Mammary epithelial cell (primary cell): ENCODE measurements at places on chromosomes 2 and 18.

DNA sequence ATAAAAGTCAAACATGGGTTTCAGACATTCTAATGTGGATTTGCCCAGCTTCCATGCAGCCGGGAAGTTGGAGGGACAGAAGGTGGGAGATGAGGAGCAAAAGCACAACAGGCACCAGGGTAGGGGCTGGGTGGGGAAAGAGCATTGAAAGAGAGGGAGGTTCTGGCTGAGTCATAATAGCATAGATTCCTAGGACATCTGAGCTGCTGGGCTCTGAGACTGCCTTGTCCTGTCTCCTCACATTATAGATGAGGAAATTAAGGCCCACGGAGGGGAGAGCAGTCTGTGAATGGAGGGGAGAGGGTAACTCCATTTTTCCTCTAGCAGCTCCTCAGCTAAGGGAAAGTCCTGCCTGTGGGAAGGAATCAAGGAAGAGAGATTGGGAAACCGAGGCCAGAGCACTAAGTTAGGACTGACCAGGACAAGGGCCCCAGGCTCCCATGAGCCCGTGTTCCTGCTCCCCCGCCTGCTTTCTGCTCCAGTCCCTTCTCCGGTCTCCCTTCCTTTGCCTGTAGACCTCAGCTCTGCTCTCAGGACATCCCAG is 26.2 kb downstream of the SH2D6 start:
- no peak for DNase-seq

GRCh38 chr18:26470011-26470637 is 78.2 kb downstream of the KCTD1 start:
- DNase-seq, result no peak

DNA sequence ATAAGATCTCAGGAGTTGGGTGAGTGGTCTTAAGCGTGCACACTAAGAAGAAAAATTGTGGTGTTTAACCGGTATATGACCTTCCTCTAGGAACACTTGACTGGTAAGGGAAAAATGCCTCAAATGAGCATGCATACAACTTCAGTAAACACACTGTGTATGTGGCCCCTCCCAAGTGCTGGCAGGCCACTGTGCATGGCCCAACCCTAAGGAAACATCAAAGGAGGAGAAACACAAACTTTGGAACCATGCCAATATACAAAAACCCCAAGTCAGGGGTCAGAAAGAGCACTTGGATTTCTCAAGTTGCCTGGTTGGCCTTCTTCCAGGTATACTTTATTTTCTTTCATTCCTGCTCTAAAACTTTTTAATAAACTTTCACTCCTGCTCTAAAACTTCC is 308.9 kb upstream of the LRRTM4 start:
- DNase-seq, result no peak

- DNase-seq, result peak; percentile 14
These were observed 650.5 kb downstream of the GALR1 start for GRCh38 chr18:77899972-77900754.

DNA sequence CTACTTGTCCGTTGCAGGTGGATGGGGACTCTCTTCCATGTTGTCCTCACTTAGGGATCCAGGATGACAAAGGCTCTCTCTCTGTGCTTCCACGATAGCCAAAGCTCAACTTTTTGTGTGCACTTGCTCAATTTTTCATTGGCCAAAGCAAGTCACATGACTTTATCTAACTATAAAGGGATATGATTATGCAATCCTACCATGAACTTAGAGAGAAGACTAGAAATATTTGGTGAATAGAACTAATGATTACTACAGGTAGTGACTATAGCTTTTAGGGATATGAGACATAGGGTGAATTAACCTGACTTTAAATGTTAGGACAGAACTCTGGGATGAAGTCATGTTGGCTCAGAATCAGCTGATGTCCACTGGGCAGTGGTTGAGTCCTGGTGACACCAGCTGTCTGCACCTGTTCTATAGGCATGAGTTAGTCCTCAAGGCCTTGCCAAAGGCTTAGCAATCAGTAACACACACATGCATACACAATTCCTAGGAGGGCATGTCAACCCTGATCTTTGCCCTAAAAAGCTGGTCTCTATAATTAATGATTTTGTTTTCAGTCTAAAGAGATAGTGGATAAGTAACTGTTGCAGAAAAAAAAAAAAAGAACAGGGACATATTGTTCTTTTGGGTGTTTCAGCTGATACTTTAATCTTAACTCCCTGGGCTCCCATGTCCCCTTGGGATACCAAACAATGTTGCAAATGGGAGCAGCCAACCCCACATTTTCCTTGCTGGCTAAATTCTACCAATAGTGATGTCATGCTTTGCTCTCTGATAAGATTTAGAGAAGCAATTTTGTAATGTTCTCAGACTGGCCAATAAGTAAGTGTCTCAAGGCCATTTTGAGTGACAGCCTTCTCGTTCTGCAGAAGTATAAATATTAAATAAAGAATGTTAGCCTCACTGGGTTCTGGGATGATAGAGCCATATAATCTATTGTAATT is 12.5 kb upstream of the HK2 start:
- no peak for DNase-seq

DNA sequence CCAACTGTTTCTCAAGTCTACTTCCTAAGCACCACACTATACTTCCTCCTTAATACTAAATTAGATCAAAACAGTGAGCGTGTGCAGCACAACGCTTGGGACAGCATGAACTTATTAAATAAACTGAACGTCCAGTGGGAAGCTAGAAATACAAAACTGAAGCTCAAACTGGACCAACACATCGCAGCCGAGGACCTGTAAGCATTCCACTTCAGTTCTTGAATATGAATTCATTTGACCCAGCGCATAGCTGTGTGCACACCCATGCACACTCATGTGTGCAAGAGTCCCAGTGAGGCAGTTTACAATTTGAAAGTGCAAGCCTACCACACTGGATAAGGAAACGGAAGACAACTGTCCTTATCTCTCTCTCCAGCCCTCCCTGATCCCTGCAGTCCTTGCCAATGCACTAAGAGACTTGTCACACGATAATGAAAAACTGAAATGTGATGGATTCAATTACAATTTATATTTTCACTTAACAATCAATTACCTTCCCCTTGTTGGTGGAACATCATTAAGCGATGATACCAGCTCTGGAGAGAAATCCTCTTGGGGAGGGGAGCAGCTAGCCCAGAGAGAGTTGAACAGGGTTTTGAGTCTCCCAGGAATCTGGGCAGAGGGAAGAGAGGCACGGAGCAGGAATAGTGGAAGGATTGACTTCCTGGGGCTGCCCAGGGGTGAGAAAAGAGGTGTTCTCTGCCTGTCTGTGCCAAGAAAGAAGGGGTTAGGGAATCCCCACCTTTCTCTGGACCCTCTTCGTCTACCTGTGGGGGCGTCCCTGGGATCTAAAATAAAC is 186.5 kb upstream of the KLHL29 start:
- no peak for DNase-seq

DNA sequence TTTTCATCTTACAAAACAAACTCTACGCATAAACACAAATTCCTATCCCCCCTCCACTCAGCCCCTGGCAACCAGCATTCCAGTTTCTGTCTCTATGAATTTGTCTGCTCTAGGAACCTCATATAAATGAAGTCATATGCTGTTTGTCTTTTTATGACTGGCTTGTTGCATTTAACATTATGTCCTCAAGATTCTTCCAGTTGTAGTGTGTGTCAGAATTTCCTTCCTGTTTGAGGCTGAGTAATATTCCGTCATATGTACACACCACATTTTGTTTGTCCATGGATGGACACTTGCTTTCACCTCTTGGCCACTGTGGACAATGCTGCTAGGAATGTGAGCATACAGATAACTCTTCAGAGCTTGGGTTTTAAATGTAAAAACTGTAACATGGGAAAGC is 272.1 kb downstream of the GBX2 start:
- DNase-seq, result no peak

DNA sequence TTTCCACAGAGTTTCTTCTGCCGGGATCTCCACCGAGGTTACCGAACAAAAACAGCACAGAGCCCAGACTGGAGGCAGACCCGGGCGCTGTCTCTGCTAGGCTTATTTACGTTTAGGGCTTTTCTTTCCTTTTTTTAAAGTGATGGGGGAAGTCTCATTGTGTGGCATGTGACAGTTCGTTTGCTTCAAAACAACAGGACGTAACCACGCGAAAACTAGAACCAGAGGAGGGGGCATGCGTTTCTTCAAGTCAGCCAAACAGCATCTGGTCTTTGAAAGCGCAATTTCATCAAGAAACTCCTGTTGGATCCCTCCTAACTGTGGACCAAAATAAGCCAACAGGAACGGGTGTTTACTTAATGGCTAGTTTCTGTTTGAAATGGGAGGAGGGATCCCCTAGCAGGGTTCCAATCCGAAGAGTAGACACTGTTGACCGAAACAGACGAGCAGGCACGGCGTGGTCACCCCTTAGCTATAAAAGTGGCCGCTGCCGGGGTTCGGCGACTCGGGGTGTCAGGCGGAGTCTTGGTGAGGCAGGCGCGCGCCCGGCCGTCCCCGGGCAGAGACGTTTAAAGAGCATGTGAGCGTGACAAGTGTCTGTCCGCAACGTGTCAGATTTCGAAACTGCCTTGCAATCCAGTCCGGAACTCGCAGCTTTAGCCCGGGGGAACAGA is 997 bp upstream of the TGIF1 start:
- DNase-seq, result no peak

- peak; percentile 7 for DNase-seq
These were observed 15.9 kb downstream of the ZNF638 start for GRCh38 chr2:71347517-71347916.

DNA sequence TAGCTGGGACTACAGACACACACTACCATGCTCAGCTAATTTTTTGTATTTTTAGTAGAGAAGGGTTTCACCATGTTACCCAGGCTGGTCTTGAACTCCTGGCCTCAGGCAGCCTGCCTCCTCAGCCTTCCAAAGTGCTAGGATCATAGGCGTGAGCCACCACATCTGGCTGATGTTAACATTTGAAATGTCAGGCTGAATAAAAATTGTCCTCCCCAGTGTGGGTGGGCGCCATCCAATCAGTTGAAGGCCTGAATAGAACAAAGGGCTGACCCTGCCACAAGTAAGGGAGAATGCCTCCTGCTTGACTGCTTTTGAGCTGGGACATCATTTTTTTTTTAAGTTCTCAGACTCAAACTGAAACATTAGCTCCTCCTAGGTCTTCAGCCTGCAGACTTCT is 21.0 kb upstream of the RHOB start:
- no peak for DNase-seq

DNA sequence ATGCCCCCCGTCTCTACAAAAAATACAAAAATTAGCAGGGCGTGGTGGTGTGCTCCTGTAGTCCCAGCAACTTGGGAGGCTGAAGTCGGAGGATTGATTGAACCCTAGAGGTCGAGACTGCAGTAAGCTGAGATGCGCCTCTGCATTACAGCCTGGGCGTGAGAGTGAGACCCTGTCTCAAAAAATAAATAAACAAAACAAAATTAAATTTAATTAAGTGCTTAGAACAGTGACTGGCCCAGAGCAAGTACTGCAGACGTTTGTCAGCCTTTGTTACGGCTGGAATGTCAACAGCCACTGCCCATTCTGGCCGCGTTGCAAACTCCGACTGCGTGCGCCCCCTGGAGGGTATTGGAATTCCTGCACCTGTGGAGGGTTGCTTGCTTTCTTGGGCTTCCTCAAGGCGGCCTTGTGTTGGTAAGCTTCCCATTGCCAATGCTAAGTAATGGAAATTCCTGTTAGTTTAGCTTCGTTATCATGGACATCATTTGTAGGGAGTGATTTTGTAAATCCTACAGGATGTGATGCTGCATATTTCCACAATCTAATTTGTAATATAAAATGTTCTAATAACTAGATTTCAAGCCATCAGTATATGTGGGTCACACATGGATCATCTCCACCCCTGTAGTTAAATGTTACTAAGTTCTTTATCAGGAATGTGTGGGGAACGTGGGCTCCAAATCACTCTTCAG is 15.9 kb upstream of the ATP6V1B1 start:
- peak; percentile 60 for DNase-seq

DNA sequence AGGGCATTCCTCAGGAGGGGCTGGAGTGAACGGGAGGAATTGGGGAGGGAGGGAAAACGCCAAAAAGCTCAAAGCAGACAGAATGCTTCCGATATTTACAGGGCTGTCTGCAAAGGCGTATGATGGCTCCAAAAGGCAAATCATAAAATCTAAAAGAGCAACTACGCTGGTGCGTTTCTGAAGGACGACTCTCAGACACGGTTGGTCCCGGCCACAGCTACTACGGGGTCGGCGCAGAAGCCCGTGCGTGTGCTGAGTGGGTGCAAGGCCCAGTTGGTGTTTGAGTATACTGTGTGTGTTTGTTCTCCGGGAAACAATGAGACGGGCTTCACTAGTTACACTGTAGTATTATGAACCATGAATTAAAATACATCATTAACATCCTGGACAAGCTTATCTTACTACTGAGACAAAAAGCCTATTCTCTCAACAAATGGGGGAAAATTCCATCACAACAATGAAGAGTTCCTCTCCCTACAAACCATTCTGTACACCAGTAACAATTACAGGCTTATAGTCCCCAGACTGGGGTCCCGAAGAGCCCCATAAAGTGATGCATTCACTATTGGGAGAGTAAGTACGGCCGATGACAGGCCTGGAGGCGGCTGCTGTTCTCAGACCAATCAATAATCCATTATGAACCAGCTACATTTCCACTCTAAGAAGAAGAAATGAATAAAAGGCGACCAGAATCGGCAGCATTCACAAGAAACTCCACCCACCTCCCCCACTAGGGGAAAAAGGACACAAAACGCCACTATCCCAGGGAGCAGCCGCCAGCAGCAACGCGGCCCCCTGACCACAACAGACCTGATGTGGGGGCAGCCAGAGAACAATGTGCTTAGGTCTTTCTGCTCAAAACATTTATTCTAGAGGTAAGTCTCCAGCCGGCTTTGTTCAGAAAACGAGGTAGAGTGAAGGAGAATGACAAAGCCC is 43.4 kb downstream of the ZNF516 start:
- DNase-seq, result peak; percentile 7

- DNase-seq, result no peak
These were observed 24.6 kb upstream of the PLB1 start for GRCh38 chr2:28471214-28471613.

- no peak for DNase-seq
These were observed 144.7 kb downstream of the KLHL29 start for GRCh38 chr2:23529659-23530058.

DNA sequence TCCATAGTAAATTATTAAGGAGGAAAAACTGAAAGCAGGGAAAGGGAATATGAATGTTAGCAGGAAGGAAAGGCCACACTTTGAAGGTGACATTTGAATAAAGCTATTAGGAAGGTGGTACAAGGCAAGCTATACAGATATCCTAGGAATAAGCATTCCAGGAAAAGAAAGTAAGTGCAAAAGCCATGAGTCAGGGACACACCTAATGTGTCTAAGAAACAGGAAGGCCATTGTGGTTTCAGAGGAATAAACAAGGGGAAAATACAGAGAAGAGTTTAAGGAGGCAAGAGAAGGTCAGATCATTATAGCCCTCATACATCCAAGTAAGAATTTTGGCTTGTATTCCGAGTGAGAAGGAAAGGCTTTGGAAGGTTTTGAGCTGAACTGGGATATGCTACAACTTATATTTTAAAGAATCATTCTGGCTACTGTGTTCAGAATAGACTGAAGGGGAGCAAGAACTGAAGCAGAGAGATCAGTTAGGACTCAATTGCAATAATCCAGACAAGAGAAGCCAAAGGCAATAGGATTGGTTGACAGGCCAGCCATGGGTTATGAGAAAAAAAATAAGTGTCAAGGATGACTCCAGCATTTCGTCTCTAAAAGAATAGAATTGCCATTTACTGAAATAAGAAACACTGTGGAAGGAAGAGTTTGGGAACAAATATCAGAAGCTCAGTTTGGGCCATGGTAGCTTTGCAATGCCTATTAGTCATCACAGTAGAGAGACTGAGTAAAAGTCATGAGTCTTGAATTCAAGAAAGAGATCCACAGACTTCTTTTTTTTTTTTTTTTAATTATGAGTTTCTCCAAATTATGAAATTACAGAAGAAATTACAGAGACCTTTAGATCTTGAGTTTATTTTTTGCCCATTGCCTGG is 11.3 kb downstream of the RAD51AP2 start:
- DNase-seq, result peak; percentile 83
